DMS 273 treated with DMSO at 0.1 percent for 48 hours (cell line): ENCODE measurements at places on chromosomes 16 and 17.

- no peak for DNase-seq
These were observed 15.9 kb downstream of the ADPRM start for GRCh38 chr17:10713318-10713717.

GRCh38 chr16:88948781-88949490, 28.1 kb downstream of the CBFA2T3 start:
- DNase-seq = no peak

- DNase-seq = no peak
These were observed 84.5 kb downstream of the WNT3 start for GRCh38 chr17:46733837-46734475.

- no peak for DNase-seq
These were observed 51.3 kb downstream of the NFATC3 start for GRCh38 chr16:68136515-68136914.

DNA sequence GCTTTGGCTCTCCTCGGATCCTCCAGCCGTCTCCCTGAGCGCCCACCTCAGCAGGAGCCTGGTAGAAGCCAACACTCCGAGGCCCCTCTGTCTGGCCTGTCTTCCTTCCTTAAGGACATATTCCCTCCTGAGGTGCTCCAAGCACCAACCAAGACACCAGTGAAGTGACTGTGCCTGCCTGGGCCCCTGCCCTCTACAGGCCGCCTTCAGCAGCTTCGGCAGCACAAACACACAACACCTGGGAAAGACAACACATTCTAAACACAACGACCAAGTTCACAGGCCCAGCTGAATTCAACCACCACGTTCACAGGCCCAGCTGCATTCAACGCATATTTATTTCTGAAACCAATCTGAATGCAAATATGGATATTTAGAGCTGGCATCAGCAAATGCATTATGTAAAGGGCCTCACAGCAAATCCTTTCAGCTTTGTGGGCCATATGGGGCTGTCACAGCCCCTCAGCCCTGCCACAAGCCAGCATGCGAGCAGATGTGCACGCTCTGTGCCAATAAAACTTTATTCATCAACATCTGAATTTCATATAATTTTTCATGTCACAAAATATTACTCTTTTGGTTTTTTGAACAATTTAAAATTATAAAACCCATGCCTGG, 12.2 kb downstream of the GALNS start:
- no peak for DNase-seq

GRCh38 chr16:89695086-89695874, 6.2 kb downstream of the SPATA2L start:
- no peak for DNase-seq

DNA sequence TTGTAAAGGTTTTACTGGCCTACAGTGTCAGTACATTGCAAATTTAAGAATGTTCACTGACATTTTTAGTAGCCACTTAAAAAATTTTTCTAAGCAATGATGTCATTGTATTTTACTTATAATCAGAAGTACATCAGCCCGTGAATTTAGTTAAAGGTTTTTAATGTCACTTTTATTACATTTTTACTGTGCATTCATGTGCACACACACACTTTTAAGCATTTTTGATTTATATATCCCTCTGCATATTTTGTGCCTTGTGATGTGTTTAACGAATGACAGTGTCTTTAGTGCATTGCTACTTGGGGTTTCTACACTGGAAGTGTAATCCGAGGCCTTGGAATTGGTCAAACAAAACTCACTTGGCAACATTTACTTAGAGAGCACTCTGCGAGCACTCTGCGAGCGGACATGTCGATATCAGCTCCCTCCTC, 190.4 kb downstream of the WWOX start:
- DNase-seq = no peak

DNA sequence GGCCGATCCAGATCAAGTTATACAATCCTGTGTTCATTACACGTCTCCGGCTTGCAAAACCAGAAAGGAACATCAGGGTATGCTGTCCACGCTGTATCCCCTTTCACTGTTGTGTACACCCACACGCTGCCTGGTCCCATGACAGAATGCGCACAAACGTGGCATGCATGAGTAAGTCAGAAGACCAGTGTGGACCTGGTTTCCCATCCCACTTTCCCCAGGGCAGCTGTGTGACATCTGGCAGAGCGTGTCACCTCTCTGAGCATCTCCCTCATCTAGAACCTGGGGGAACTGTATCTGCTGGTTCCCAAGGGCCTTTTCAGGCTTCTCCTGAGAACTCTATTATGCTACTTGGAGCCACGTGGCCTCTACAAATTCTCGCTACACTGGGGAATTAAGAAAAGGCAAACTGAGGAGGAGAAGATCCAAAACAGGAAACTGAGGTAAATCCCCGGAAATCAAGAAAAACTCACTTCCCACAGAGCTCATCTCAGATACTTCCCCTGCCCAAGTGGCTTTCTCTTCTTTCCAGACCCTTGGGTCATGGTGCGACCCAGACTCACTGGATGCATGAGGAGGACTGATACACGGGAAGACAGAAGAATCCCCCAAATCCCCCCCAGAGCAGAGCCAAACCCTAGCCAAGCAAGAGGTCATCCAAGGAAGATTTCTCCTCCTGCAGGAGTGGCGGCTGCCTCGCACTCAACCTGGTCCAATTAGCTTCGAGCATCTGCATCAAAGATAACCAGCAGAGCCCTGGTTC, 139.3 kb downstream of the GAS7 start:
- no peak for DNase-seq

DNA sequence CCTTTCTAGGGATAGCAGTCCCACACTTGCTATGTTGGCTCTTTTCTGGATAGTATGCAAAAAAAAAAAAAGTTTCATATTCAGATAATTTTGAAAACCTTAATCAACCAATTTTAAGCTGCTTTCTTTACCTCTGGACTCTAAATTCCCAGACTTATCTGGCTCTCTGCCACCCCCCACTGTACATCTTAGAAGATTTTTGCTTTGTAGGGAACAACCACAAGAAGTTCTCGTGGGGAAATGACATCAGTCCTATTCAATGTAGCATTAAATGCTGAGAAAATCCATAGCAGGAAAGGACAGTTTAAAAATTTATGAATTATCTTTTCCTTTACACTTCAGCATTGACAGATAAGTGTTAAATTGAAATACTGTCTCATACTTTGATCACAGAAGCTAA, 562.7 kb upstream of the HSBP1 start:
- no peak for DNase-seq
